ENCODE measurements at places on chromosomes 16 and 17.

- peak; percentile 84 for DNase-seq
Measured at GRCh38 chr16:10876799-10877341, at the start of gene CIITA. CIITA (plus strand) TSS chr16:10877202; CDS start chr16:10877331, 129 bp downstream.

DNA sequence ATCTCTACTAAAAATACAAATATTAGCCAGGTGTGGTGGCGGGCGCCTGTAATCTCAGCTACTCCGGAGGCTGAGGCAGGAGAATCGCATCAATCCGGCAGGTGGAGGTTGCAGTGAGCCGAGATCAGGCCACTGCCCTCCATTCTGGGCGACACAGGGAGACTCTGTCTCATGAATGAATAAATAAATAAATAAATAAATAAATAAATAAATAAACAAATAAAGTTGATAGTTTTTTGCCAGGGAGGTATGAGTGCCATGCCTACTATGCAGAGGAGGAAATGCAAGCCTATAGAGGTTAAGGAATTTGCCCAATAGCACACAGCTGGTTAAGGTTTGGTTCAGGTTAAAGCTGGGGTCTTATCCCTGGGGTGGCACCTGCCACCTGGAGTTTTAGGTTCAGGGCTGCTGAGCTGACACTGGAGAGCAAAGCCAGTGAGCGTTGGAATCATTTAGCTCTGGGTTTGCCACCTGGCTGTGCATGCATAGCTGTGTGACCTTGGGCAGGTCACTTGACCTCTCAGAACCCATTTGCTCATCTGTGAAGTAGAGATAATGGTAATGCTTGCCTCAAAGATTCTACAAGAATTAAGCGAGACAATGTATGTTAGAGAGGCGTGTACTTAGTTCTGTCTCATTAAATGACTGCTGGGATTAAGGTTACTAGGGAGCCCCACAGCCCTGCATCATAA is 1.2 kb downstream of the OTOA start:
- DNase-seq = no peak

GRCh38 chr17:32847977-32848376 is 28.9 kb downstream of the MYO1D start:
- no peak for DNase-seq

GRCh38 chr16:74281300-74281699 is 15.3 kb upstream of the PSMD7 start:
- no peak for DNase-seq

DNA sequence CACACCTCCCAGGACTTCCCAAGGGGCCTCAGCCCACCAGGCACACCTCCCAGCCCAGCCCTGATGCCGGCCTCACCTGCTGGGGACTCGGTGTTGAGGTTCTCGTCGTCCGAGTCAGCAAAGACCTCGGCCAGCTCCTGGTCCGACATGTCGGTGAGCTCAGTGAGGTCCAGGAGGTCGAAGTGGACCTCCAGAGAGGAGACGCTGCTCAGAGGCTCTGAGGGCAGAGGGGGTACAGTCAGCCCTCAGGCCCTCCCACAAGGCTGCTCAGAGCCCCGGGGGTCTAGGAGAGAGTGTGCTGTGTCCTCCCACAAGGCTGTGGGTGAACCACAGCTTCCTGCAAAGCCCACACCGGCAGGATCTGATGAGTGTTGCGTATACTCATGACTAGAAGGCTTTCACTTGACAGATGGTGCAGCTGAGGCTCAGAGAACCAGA is 10.5 kb downstream of the DBNDD1 start:
- peak; percentile 85 for DNase-seq

DNA sequence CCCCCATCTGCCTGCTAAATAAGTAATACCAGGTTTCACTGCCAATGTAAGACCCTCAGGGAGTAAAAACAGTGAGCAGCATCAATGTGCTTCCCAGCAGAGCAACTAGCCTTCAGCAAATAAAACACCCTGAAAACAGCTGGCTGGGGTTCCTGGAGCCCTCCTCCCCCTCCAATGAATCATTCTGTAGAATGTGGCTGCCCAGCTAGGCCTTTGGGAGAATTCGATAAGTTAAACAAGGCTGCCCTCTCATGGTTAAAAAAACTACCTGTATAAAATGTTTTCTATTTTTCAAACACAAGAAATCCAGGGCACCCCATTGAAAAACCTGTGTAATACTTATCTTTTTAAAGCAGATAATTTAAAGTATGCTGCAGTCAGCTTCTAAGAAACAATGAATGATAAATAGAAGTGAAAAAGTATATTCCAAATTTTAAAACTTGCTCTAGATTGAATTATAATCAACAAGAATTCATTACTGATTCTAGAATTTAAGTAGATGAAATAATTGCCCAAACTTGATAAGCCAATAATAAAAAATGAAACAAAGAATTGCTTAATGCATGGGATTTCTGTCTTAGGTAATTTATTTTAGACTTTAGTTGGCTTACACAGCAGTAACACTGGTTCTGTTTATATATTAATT is 9.4 kb upstream of the TOM1L1 start:
- peak; percentile 27 for DNase-seq

DNA sequence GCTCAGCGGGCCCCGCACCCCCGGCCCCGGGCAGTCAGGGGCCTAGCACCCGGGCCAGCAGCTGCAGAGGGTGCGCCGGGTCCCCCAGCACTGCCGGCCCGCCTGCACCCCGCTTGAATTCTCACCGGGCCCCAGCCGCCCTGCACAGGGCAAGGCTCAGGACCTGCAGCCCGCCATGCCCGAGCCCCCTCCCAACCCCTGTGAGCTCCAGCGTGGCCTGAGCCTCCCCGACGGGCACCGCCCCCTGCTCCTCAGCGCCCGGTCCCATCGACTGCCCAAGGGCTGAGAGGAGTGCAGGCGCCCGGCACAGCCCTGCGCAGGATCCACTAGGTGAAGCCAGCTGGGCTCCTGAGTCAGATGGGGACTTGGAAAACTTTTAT is 1.7 kb upstream of the BRCA1 start:
- no peak for DNase-seq

DNA sequence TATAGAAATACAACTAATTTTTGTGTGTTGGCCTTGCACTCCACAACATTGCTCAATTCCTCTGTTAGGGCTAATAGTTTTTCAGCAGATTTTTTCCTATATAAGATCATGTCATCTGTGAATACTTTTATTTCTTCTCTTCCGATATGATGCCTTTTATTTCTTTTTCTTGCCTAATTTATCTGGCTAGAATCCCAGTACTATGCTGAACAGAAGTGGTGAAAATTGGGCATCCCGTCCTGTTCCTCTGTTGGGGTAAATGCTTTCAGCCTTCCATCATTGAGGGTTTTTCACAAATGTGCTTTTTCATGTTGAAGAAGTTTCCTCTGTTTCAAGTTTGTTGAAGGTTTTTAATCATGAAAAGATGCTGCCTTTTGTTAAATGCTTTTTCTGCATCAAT is 22.7 kb upstream of the TNFRSF13B start:
- DNase-seq = no peak

- no peak for DNase-seq
Measured at GRCh38 chr16:87334651-87335624, 17.7 kb upstream of the C16orf95 start.

- DNase-seq = no peak
Measured at GRCh38 chr16:79264237-79265109, 336.1 kb downstream of the MAF start.

DNA sequence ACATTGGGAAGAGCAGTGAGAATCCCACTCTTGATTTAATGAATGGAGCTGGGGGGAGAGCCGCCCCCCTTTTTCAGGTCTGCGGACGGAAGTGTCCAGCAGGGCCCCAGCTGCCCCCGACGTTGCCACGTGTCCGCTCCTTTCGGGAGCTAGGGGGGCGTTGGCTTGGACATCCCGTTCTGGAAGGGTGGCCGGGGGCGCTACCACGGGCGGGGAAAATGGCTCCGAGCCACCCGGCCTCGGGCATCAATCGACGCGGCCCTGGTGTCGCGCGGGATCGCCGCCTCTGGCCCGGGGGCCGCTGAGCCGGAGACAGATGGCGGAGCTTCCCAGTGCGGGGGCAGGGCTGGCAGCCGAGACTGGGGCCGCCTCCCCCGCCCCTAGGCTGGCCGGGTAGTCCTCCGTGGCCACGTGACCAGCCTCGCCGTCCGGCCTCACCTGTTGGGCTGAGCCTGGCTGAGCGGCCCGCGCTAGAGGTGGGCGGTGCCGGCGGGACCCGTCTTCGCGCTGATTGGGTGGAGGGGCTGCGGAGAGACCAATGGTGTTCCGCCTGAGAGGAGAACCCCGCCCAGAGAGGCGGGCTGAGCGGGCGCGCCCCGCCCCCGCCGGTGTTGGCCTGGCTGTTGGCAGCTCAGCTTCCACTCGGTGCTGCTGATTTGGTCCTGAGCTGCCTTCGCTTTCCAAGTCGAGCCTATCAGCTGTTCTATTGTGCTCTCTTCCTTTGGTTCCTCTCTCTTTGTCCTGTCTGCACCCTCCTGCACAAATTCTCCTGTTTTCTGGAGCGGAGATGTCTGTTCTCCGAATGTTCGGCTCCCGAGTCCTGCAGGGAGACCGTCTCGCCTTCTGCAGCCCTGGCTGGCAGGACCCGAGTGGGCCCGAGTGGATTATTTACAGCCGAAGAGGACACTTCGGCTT is 8.3 kb downstream of the HS3ST3B1 start:
- DNase-seq = peak; percentile 86

DNA sequence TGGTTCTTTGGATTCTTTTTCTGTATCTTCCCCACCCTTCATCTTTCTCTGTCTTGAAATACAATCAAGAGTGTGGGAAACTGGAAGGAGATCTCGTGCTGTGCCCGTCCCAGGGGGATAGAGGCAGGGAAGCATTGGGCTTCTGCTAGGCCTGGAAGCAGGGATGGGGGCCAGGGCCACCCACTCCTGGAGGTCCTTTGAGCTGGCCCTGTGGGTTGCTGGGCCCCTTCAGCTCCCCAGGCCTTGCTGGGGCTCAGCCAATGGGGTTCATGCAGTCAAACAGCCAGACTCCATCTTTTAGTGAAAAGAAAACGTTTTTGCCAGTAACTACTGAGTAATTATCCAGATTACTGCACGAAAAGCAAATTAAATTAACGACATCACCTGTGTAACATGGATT is 67.8 kb downstream of the CCDC182 start:
- peak; percentile 4 for DNase-seq

DNA sequence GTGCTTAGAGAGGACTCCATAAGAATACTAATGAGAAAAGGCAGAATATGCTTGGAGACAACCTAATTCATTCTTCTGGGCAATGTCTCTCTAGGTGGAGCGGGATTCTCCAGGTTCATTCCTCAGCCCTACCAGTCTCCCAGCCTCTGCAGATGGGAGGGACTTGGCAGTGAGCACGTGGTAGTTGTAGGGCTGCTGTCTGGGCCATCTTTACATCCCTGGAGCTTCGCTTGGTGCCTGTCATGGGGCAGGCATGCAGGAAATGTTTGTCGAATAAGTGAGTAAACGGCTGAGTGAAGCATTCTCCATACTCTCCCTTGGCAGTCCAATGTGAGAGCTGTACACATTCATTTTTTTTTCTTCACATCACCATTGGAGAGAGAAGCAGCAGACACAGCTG is 387.5 kb downstream of the UTP18 start:
- DNase-seq = no peak

DNA sequence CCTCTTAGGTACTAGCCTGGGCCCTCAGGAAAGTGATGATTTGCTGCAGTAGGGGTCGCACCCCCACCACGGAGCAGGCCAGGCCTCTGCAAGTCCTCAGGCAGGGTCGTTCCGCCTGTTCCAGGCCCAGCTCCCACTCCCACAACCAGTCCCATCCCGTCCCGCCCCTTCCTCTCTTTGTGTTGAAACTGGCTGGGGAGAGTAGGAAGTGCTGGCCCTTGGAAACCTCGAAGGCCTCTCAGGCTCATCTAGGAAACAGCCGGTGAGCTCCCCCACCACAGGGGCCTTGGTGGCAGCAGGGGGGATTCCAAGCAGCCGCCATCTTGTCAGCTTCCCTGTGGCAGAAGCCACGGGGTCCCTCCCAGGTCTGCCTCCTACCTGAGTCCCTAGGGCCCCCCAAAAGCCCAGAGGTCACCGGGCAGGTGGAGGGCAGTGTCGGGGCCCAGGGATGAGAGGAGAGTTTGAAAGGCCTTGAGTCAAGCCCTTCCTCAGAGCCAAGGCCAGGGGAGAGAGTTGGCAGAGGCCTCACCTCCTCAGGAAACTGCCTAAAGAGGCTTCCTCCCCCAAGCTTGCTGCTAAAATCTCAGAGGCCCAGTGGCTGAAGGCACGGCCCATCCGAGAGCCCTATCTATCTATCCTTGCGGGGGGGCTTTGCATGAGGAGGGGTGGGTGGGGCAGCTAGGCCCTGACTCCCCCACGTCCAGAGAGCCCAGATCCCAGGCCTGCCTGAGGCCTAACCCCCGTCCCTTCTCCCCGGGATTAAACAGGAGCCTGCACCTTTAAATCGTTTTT is 22.2 kb downstream of the MMP15 start:
- DNase-seq = no peak

- peak; percentile 91 for DNase-seq
Measured at GRCh38 chr16:87636050-87636684, 33.9 kb downstream of the JPH3 start.

- DNase-seq = no peak
Measured at GRCh38 chr17:57756951-57757350, 11.9 kb upstream of the CCDC182 start.

DNA sequence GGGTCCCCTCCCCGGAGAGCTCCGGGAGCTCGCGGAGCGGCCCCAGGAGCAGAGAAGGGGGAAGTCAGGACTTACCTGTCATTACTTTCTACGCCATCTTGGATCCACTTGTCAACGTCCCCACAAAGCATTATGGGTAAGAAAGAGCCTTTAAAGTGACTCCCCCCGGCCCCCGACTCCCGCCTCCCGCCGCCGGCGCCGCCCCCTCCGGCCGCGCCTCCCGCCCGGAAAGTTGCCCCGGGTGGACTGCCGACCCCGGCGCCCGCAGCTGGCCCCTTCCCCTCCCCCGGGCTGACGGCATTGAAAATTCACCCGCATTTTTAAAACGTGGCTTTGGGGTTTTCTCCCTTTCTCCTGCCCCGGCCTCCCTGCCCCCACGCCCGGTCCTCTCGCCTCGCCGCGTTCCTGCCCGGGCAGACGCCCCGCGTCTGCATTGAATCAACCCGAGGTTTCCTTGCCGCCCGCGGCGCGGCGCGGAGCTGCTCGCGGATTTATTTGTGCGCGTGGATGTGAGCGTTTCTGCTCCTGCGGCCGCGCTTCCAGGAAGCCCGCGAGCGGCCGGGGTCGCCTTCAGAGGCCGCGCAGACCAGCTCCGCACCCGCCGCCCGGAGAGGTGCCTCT is at the start of gene HELZ:
HELZ (minus strand) TSS at position 124 of the 621 bp plus-strand sequence. CDS start 26,392 bp downstream, outside the sequence.
- DNase-seq = peak; percentile 93

GRCh38 chr16:54690710-54691109 is 240.0 kb upstream of the IRX5 start:
- DNase-seq = no peak

- DNase-seq = peak; percentile 38
Measured at GRCh38 chr16:54928411-54929089, 2.1 kb upstream of the IRX5 start.

DNA sequence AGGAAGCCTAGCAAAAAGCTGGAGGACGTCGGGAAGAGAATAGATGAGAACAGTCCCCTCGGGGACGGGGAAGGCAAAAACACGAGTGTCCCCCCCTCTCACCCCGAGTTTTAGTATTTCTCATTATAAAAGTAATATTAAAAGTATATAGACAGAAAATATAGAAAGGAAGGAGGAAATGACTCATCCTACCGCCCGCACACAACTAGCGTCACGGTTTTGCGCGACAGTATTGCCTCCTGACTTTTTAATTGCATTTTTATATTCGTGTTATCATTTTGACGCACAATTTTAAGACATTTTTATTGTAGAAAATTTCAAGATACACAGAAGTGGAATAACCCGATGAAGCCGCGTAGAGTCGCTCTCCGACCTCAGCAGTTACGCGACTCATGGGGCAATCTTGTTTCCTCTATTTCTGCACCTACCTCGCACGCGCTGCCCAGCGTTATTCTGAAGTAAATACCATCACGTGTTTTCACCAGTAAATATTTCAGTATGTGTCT is 652 bp upstream of the SLC25A19 start:
- DNase-seq = peak; percentile 56

All from GM13976 (cell line).